ENCODE measurements at places on chromosomes 12 and 14.

- DNase-seq, result peak; percentile 50
Observed at GRCh38 chr12:6084261-6084968, 40.1 kb downstream of the VWF start.

DNA sequence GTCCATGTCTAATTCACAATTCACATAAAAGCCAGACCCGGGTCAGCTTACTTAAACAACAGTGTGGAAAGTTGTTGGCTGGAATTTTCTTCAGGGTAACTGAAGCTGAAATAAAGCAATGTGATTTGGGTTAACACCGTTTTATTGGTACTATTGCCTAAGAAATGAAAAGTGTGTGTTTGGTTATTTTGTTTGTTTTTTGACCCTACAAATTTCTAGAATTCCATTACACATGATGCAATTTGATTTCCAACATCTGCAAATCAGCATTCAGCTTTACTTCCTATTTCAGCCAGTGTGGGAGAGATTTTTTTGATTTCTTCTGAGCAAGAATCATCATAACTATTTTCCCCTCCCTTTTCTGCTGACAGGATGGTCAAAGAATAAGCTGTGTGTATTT lies 45.7 kb upstream of the CLMN start:
- no peak for DNase-seq

DNA sequence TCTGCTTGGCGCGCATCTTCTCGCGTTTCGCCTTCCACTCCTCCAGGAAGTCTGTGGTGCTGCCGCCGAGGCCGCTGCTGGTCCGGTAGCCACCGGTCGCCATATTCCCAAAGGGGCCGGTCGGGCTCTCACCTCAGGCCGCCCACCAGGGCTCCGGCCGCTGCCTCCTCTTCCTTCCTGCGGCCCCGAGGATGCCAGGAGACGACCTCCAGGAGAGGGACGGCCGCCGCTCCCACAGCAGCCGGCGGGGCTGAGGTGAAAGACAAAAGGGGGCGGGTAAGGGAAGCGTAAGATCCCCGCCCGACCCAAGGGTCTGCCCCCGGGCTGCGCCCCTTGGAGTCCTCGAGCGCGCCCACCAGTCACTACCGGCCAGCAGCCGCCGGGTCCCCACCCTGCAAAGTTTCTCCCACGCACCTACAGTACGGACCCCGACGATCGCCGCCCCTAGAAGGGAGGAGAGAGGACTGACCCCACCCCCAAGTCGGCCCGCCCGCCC lies 574 bp downstream of the PAWR start:
- DNase-seq, result peak; percentile 32

DNA sequence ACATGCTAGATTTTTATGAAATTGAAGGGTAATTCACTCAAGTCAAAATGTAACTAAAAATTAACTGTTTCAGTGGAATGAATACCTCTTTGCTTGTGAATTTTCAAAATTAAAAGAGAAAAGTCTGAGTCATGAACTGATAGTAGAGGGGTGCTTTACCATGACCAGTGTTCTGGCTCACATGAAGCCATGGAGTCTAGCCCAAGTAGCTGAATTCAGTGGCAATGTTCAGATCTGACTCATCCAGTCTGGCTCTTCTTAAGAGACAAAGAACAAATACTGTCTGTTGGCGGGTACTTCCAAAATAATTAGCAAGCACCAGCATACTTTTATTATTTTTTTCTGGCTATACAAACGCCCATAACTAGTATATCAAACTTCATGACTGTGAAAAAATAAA lies 366.3 kb upstream of the GARIN6 start:
- no peak for DNase-seq

DNA sequence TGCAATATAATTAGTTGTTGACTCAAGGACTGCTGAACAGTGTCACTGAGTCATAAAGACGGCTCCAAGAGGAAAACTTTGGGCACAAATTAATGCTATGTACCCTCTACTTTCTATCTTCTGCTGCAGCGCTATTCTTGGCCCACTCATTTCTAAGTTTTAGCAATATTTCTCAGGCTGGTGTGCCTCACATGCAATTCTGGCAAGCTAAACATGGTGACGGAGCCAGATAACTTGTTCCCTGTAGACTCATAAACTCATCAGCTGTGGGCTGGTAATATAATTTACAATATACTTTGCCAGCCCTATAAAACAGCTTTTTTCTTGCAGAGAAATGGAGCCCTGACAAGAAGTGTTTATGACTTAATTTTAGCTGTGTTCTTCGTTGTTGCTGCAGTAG lies 615.1 kb downstream of the NRXN3 start:
- DNase-seq, result no peak

DNA sequence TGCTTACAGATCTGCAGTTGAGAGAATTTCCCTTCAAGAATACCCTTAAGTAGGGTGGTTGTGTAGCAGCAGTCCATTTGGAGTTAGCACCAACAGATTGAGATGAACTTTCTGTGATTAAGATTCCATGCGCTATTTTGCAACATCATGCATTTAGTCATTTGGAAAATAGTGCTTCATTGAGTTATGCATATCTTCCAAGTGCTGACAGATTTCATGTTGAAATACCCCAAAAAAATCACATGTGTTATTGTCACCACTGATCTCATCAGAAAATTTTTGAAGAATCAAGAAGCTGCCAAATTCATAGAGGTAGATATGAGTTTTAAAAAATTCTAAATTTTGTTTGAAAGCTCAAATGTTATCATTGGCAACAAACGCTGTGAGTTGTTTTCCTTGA lies 35.5 kb upstream of the OSBPL8 start:
- no peak for DNase-seq

GRCh38 chr14:28061006-28061405 lies 705.6 kb upstream of the FOXG1 start:
- no peak for DNase-seq

DNA sequence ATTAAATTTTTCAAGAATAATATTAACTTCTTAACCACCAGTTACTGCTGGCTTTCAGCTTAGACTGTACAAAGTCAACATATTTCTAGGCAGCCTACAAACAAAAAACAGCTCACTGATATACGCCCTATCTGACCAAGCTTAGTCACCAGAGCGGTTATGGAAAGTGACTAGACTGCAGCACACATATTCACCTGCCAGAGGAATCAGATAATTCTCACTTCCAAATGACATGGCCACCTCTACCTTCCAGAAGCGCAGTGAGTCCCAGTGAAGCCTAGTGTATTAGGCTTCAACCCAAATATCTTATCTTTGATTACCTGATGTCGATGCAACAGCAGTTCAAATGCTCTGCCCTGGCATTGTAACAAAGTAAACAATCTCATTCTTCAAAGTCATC lies 8.5 kb downstream of the STXBP6 start:
- DNase-seq, result no peak

- DNase-seq, result no peak
Observed at GRCh38 chr12:25308756-25309155, 58.0 kb upstream of the KRAS start.

DNA sequence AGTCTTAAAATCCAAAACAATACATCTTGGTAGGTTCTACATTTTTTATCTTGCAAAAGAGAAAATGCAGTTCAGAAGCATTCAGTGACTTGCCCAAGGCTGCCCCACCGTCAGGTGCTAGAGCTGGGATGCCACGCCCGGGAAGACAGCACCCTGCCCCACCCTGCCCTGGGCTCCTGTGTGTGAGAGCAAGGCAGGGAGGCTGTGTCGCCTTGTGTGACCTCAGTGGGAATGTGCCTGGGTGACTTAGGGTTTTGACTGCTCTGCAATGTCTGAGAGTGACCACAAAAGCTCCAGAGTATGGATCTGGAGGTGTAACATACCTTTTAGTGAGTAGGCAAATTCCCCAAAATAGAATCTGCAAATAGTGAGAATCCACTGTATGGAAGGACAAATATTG lies 60.0 kb downstream of the AACS start:
- no peak for DNase-seq

GRCh38 chr12:76936275-76937193 lies 57.7 kb upstream of the CSRP2 start:
- no peak for DNase-seq

GRCh38 chr12:117333331-117333881 lies 28.0 kb downstream of the NOS1 start:
- DNase-seq, result no peak

DNA sequence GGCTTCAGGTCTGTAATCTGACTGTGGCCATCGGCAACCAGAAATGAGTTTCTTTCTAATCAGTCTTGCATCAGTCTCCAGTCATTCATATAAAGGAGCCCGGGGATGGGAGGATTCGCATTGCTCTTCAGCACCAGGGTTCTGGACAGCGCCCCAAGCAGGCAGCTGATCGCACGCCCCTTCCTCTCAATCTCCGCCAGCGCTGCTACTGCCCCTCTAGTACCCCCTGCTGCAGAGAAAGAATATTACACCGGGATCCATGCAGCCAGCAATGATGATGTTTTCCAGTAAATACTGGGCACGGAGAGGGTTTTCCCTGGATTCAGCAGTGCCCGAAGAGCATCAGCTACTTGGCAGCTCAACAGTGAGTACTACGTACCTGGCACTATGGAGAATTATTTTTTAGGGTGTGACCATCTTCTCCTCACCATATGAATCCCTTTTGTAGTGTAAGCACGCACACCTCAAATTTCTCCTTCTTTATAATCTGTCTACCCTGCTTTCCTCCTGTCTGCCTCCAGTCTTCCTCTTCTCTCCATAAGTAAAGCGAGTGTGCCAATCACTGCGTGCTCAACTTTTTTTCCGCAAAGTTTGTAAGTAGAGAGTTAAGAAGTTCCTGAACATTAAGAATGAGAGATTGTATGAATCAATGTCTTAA lies at the start of gene TPH2:
Gene TPH2, plus strand, starts transcription at position 118 of the 658 bp plus-strand sequence. Its CDS starts 142 bp downstream, at position 260.
- DNase-seq, result peak; percentile 70

- DNase-seq, result no peak
Observed at GRCh38 chr14:94773655-94774343, 3.9 kb upstream of the GSC start.

DNA sequence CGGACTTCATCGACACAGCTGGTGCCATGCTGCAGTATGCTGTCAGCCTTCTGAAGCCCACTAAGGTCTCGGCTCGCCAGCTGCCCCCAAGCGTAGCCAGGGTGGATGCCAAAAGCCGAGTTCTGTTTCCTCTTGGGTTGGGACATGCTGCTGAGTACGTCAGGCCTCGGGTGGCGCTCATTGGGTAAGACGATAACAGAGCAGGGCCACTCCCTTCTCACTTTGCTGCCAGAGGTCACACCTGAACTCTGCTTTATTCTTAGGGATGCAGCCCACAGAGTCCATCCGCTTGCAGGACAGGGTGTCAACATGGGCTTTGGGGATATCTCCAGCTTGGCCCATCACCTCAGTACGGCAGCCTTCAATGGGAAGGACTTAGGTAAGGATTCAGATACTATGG lies 11.1 kb downstream of the COQ6 start:
- no peak for DNase-seq

DNA sequence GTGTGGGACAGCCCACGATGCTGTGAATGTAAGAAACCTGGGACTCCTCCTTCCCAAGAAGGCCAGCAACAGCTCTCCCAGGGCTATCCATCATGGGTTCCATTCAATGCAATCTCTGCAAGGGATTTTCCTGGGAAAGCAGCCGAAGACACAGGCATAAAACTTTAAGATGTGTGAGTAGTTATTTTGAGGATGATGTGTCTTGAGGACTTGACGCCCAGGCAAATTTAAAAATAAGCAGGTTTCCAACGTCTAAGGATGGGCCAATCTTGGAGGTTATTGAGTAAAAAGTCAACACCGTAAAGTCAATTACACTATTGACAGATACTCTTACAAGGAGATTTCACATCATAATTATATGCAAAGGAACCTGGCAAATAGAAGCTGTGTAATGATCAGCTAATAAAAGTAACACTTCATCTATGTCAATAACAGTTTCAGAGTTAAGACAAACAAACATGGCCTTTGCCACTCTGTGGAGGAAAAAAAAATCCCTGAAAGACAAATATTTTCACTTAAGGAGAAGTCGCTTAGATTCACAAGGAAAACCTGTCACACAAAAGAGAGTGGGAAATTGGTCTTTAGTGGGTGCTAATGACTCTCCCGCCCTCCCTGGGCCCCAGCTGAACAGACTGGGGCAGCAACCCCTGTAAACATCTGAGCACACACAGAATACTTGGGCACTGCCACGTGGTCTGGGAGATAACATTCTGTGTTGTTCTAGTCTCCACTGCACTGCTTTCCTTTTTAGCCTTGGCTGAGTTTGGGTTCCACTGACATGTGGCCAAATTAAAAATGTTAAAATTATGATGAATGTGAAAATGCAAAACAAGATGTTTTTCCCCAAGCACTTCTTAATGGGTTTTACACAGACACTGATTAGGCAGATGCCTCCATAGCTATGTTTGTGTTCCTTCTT lies 240.9 kb downstream of the FOXN3 start:
- DNase-seq, result no peak

DNA sequence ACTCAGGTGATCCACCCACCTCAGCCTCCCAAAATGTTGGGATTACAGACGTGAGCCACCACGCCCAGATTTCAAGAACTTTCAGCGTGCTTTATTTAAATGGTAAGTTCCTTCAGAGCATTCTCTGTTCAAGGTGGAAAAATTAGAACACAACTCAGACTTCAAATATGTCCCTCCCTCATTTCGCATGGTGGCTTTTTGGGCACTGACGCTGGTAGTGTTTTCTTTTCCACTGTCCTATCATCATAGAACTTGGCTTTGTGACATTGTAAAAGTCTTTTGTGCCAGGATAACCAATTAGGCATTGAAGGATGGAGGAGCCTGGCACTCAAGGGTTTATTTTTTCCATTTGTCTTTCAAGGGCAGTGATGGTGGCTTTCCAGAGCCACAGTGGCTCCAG lies 190.8 kb downstream of the NUAK1 start:
- no peak for DNase-seq

DNA sequence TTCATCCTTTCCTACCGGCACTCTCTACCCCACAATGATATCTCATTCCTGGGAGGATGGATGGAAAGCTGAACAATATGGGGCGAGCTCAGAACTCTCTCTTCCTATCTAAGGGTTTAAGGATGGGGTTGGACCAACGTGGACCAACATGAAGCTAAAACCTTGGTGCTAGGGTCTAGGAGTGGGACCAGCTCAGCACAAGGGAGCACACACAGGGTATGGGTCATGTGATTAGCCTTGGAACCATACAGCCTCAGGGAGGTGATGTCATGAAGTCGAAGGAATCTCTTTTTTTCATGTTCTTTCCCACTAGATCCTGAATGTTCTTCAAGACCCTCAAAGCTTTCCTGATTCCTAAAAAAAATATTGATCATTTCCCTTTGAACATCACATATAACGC lies 3.3 kb downstream of the GUCY2C start:
- DNase-seq, result no peak

DNA sequence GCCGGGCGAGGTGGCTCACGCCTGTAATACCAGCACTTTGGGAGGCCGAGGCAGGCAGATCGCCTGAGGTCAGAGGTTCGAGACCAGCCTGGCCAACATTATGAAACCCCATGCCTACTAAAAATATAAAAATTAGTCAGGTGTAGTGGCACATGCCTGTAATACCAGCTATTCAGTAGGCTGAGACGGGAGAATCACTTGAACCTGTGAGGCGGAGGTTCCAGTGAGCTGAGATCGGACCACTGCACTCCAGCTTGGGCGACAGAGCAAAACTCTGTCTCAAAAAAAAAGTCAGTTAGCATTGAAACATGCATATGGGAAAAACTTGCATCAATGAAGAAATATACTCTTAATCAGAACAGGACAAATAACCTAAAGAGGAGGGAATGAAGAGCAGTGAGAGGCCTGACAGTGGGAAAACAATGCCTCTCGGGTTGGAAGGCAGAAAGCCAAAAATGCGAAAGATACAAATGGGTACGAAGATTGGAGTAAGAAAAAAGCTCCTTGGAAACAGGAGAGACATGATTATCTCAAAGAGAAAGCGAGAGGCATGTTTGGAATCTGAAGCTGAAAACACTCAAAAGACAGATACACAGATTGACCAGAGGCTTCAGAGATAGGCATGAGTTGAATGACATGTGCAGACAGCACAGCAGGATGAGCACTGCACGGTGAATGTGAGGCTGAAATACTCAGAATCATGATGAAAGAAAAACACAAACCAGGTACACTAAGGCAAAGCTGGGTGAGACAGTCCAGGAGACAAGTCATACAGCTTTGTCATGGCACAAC lies 30.6 kb downstream of the RESF1 start:
- DNase-seq, result no peak
